ENCODE measurements at places on chromosomes 7 and 10.
A peak's percentile ranks its signal among the peaks of the same experiment; 100 is the strongest.

DNA sequence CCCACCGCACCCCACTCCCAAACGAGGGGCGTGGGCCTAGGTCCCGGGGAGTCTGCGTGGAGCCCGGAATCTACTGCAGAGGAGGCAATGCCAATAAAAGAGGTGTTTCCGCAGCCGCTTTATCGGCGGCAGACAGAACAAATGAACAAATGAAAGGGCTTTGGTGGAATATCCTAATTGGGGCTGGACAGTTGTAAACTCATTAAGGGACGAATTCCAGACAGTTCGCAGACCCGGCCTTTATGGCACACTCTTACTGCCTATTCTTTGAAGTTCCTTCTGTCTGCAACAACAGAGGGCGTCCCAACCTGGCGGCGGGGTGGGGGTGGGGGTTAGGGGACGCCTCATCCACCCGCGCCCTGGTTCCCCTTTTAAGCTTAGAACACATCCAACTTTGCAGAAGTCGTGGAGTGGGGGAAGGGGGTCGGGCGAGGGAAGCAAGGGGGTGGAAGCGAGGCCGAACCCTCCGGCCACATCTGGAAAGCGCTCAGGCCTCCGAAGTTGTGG lies 4.1 kb downstream of the HOXA9 start:
- no peak for DNase-seq

DNA sequence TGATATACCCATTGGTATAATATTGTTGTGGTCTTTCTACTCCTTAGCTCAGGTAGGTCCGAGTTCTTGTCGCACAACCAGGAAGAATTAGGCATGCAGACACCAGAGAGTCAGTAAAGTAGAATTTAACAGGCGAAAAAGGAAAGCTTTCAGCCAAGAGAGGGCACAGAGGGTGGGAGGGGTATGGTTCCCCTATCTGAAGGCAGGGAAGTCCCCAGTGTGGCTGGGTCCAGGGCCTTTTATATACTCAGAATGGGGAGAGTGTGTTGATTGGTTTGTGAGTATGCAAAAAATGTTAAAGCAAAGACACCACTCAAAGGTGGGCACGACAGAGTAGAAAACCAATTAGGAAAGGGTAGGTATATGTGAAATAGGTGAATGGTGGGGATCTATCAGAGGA lies 53.9 kb downstream of the IMMP2L start:
- no peak for DNase-seq

GRCh38 chr7:82839555-82839954 lies 323.1 kb downstream of the PCLO start:
- DNase-seq: no peak

DNA sequence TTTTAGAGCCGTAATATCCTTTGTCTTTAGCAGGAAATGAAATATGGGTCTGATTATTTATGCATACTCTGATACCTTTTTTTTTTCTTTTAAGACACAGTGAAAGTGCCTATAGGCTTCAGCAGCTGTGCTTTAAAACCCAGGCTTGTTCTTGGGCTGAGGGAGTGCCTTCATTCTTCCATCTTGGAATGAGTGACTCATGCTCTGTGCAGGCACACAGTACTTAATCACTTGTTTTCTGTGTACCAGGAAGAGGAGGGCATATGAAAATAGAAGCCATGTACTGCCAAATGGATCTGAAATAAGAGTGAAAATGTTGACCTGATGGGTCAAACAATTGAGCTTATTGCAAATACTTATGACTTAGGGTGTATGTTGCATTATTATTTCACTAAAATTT lies 12.0 kb downstream of the INPP5F start:
- no peak for DNase-seq

DNA sequence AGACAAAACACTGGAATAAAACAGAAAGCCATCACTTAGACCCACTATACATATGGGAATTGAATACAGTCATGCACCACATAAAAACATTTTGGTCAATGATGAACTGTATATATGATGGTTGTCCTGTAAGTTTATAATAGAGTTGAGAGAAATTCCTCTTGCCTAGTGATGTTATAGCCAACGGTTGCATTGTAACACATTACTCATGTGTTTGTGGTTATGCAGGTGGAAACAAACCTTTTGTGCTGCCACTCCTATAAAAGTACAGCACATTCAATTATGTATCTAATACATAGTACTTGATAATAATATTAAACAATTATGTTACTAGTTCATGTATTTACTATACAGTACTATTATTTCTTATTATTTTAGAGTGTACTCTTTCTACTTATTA lies 381.2 kb upstream of the MBL2 start:
- no peak for DNase-seq

DNA sequence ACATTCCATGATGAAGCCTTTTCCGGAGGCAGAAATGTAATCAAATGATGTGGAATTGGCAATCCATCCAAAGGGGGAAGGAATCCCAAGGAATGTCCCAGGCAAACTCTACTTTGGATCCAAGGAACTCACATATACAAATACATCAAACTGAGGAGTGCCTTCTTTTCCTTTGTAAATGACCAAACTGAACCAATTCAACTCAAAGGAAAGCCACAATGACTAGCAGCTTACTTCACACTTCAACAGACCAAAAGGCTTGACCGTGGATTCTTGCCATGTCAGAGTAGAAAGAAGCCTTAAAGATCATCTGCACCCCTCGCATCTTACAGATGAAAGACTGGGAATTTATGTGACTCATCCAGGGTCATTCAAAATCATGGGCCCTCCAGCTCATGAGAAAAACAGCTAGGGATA lies 79.7 kb upstream of the MACROH2A2 start:
- no peak for DNase-seq

DNA sequence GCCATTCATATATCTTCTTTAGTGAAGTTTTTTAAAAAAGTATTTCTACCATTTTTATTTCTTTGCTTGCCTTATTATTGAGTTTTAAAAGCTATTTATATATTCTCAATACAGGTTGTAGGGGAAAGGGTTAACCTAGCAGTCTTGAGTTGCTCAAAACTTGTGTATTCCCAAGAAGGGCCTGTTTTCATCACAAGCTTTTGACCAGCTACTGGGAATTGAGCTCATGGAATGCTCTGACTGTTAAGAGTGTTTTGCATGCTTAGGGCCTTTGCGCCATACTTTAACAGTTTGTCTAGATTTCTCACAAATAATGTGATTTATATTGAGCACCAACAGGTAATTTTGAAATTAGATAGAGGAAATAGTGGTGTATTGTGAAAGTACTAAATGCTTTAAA lies 72.0 kb upstream of the CALCR start:
- DNase-seq: no peak

DNA sequence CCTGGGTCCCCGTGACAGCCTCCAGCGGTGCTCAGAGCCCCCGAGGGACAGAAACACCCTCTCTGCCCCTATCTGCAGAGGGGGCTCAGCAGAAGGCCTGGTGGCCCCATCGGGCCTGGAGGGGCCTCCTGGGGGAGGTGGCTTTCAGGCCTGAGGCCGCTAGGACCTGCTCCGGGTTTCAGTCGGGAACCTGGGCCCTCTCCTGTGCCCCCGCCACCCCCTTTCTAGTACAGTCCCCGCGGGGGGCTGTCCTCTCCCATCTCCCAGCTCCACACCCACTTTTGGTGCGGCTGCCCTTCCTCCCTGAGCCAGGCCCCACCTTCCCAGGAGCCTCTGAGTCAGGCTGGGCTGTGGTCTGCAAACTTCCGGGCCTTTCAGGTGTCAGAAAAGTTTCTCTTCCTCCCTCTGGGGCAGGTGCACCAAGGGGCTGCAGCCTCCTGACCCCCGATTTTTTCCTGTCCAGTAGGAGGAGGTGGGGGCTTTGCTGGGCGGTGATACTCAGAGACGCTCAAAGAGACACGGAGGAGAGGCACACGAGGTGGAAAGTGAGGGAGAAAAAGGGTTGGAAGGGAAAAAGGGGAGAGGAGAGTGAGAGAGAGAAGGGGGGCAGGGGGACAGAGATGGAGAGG lies 692 bp downstream of the CARD11 start:
- DNase-seq: peak; percentile 49

GRCh38 chr7:94396596-94396995 lies 1.9 kb downstream of the COL1A2 start:
- DNase-seq: no peak

- DNase-seq: no peak
These were observed 225.4 kb downstream of the PAXIP1 start for GRCh38 chr7:154777489-154777888.

DNA sequence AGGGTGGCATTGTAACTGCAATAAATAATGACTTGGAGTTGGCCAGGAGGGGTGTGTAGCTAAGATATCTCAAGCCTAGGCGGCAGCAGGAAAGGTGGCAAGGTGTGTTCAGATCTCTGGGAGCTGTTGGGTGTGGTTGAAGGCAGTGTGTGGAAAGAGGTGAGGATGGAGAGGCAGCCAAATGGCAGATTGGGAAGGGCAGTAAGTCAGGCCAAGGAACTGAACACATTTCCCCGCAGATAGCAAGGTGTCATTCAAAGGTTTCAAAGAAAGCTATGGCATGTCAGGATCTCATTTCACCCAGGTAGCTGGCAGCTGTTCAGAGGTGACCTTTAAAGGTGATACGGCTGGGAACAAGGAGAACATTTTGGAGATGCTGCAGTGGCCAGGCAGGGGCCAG lies 586.0 kb upstream of the MGMT start:
- DNase-seq: no peak

- DNase-seq: no peak
These were observed 31.9 kb downstream of the RPS24 start for GRCh38 chr10:78065611-78066010.

- no peak for DNase-seq
These were observed 1247.8 kb downstream of the GATA3 start for GRCh38 chr10:9302140-9302746.

DNA sequence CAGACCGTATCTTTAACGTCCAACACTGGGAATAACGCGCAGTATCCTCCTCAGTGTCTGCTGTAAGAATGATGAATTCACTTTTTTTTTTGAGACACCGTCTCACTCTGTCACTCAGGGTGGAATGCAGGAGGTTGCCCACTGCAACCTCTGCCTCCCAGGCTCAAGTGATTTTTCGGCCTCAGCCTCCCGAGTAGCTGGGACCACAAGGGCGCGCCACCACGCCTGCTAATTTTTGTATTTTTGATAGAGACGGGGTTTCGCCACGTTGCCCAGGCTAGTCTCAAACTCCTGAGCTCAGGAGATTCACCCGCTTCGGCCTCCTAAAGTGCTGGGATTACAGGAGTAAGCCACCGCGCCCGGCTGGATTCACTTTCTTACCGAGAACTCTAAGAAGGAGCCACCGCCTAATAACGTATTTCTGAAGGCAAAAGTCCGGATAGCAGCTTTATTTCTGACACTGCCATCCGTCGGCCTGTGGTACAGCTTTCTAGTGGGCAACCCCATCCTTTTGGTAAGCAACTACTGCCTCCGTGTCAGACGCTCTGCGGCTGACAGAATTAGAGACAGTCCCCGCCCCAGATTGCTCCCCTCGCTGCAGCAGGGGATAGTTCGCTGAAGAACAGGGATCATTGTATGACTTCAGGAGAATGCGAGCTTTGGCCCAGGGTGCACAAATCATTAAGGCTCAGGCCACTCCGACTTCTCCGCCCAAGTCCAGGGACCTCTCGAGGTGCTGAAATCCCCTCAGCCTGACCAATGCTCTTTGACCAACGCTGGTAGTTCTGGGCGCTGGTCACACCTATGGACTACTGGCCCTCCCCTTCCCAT lies 662 bp downstream of the POLR3A start:
- DNase-seq: no peak

DNA sequence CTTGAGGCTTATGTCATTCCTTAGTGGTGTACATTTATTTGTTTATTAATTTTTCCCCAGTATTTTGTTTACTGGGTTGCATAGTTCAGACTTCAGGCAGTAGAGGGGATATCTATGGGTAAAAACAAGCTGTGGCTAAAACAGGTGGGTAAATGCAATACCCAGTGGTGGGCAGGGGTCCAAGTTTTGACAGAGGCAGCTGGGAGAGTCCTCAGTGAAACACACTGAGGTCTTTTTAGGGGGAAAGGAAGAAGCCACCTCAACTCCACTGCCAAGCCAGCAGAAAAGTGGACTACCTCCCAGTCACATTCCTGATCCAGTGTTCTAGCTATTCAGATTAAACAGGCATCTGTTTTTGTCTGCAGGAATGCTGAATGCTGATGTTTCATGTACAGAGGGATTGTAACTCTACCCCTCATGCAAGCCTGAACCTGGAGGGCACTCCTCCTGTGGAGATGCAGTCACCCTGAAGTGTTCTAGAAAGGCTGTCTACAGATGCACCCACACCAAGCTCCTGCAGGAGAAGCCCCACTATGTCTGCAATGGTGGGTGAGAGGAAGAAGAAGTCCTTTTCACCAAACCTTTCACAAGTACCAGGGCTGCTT lies 757.8 kb downstream of the INHBA start:
- no peak for DNase-seq

DNA sequence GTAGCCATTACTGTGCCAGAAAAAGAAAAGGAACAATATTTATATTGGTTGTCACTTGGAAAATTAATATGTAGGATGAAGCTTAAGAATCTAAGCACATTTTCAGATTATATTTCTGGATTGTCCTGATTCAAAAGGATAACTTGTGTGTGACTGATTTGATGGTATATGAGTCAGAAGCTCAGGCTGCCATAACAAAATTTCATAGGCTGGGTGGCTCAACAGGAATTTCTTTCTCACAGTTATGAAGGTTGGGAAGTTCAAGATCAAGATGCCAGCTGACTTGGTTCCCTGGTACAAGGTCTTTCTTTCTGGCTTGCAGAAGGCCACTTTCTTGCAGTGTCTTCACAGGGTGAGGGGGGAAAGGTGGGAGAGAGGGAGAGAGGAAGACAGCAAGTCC lies 108.5 kb downstream of the ST7 start:
- DNase-seq: no peak

GRCh38 chr7:27080844-27081436 lies 14.9 kb downstream of the HOXA1 start:
- DNase-seq: no peak

GRCh38 chr10:13700473-13701144 lies 113.8 kb downstream of the PRPF18 start:
- no peak for DNase-seq

DNA sequence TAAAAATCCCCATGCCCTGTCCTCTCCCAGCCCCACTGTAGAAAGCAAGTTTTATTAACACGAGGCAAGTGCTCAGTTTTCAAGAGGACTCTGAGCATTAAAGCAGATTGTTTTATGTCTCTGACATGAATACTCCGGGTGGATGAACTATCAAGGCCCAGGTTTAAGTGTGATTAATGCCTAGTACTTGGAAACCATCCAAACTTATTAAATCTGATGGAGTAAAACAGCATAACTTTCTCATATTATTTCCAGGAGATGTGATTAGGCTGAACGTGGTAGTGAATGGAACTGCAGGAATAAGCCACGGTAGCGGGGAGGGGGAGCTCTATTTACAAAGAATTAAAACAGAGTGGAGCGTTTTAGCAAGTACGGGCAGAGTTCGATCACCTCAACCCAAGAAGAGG lies 144.2 kb upstream of the RNF32 start:
- no peak for DNase-seq

GRCh38 chr10:34223658-34224057 lies 591.4 kb downstream of the PARD3 start:
- DNase-seq: no peak

DNA sequence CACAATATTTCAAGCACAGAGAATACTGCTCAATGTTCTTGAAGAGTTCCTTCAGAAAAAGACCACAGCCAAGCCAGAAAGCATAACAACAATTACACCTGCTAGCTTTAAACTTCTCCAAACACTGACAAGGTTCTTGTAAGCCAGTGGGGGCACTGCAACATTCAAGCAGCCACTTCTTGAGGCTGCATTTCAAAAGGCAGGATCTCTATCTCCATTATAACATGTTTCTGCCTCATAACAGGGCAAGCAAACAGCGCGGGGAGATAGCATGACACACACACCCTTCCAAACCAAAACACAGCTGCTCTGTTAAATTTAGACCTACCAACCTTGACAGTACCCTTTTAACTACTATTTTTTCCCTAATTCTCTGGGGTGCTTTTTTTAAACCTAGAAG lies 30.8 kb downstream of the CHCHD3 start:
- no peak for DNase-seq

- DNase-seq: no peak
These were observed 42.9 kb downstream of the CHN2 start for GRCh38 chr7:29237489-29237888.
